ENCODE measurements at places on chromosomes 13 and 19.

DNA sequence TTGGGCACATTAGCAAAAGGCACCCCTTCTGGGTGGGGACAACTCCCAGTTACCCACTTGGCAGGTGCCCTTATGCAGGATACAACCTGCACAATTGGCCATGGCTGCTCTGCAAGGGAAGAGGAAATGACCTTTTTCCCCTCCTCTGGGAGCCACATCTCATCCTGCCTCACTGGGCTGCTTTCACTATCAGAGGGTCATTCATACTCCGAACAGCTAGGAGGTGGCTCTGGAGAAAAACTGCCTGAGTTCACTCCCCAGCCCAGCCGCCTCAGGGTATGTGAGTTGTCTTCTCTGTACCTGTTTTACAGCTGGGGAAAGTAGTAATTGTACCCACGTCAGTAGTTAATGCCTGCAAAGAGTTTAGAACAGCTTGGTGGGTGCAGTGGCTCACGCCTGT lies 7.1 kb upstream of the ACTN4 start:
- DNase-seq = no peak

DNA sequence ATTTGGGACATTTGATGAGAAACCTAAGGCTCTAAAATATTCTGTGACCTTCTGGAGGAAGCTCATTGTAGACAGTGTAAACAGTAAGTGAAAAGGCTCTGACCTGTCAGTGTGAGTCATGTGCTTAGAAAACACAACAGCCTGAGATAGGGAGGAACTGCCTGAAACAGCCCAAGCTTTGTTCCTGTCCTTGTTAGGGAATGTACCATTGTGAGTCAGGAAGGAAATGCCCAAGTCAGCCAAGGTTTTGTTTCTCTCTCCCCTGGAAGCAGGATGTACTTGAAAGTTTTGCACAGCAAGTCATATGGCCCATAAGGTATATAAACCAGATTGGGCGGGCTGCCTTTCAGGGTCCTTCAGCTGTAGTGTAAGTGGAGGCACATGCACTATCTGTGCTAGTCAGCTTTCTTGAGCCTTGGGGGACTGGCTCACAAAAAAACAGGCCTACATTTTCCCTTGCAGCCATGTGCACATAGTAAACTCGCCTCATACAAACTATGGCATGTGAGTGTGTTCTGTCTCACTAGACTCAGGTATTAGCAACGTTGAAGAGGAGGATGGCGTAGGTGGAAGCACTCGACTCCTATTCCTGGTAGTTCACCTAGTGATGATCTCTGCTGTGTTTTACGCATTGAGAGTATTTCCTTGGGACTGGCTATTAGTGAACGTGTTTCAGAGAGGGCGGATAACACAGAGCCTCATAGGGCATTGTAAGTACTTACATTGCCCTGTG lies 141.2 kb upstream of the KLHL1 start:
- no peak for DNase-seq

- no peak for DNase-seq
These were observed 10.3 kb downstream of the RASA3 start for GRCh38 chr13:114122127-114122511.

- DNase-seq = no peak
These were observed 9.5 kb downstream of the NALCN start for GRCh38 chr13:101406791-101407190.

GRCh38 chr13:43784496-43784895 lies 2.3 kb downstream of the ENOX1 start:
- DNase-seq = no peak

DNA sequence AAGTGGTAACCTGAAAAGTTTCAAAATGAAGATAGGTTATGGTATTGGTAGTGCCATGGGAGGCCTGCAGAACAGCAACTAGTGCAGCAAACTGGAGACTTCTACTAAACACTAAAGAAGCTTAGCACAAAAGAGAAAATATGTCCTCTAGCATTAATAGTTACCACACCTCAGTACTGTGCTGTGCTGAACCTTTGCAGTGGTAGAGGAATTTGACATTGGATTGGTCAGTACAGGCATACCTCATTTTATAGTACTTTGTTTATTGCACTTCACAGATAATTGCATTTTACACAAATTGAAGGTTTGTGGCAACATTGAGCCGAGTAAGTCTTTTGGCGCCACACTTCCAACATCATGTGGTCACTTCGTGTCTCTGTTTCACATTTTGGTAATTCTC lies 40.4 kb downstream of the ZMYM2 start:
- DNase-seq = no peak

GRCh38 chr13:74070065-74070464 lies 64.1 kb downstream of the KLF12 start:
- DNase-seq = no peak

GRCh38 chr13:113633485-113633873 lies 24.5 kb downstream of the ATP4B start:
- no peak for DNase-seq

GRCh38 chr19:52959613-52960295 lies 2.9 kb downstream of the ZNF816 start:
- DNase-seq = no peak

GRCh38 chr13:96141032-96141431 lies 51.1 kb downstream of the HS6ST3 start:
- no peak for DNase-seq

- no peak for DNase-seq
These were observed 762.2 kb upstream of the PRR20A start for GRCh38 chr13:56378566-56378965.
